Testis (tissue), 5 donors: ENCODE measurements at places on chromosomes 7 and 10.
A peak's percentile ranks its signal among the peaks of the same experiment; 100 is the strongest.

GRCh38 chr10:37710831-37711616 is 146.4 kb downstream of the ZNF248 start:
- DNase-seq = peak; percentile 40
- peak overlapping the region; percentile 65 for H3K27ac ChIP-seq
- H3K4me3 ChIP-seq = no peak overlapping the region
- no peaks in the 10 kb centered on the region for H3K36me3 ChIP-seq
- H3K4me1 ChIP-seq = peaks cover 26% of the 10 kb centered on the region
- H3K27me3 ChIP-seq = no peaks in the 10 kb centered on the region

GRCh38 chr7:74709880-74710671 is 52.6 kb downstream of the GTF2I start:
- DNase-seq = no peak
- no peaks in the 10 kb centered on the region for H3K27me3 ChIP-seq
- H3K27ac ChIP-seq = no peak overlapping the region
- no peaks in the 10 kb centered on the region for H3K36me3 ChIP-seq
- H3K4me1 ChIP-seq = peaks cover 9% of the 10 kb centered on the region

GRCh38 chr7:133934977-133935330 is 192.2 kb upstream of the LRGUK start:
- no peak for DNase-seq
- no peak overlapping the region for H3K27ac ChIP-seq
- H3K4me3 ChIP-seq = no peak overlapping the region
- no peaks in the 10 kb centered on the region for H3K36me3 ChIP-seq
- no peaks in the 10 kb centered on the region for H3K27me3 ChIP-seq

GRCh38 chr10:1449572-1450205 is 287.6 kb downstream of the ADARB2 start:
- no peaks in the 10 kb centered on the region for H3K4me1 ChIP-seq
- no peaks in the 10 kb centered on the region for H3K27me3 ChIP-seq
- no peak overlapping the region for H3K4me3 ChIP-seq
- no peak for DNase-seq

DNA sequence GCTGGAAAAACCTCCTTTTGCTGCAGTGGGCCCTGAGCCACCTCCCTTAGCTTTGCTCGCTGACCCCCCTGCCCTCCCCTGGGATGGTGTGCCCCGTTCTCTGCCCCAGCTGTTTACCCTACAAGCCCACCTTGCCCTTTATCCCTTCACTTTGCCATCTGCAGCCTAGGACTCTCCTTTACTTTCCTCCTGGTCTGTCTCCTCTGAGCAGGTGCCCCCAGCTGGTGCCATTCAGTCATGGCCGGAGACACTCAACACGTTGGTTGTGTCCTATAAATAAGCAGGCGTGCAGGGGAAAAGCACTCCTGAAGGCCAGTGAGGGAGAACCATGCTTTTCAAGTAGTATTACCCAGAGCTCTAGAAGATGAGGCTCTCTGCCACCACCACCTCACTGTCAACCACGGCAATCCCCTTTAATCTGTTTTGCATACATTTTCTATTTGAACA is 6.1 kb downstream of the RASSF4 start:
- no peaks in the 10 kb centered on the region for H3K36me3 ChIP-seq
- peak overlapping the region; percentile 81 for H3K27ac ChIP-seq
- no peaks in the 10 kb centered on the region for H3K27me3 ChIP-seq
- DNase-seq = no peak

DNA sequence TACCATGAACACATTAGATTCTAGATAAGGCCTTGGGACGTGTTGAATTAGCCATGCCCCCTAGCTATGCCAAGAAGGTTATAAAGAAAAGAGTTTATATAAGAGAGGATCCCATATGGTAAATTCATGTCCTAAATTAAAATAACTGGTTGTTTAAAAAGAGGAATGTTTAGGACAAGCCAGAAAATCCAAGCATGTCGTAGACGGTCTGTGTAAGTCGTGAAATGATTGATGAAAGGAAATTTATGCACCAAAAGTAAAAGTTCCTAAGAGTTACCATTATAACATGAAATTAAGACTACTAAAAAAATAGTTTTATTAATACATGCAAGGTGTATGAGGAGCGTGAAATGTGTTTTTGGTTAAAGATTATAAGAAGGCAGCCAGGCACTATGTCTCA is 624.9 kb downstream of the ARL4A start:
- no peaks in the 10 kb centered on the region for H3K36me3 ChIP-seq
- H3K27ac ChIP-seq = no peak overlapping the region
- H3K27me3 ChIP-seq = no peaks in the 10 kb centered on the region
- no peak overlapping the region for H3K4me3 ChIP-seq
- DNase-seq = no peak

DNA sequence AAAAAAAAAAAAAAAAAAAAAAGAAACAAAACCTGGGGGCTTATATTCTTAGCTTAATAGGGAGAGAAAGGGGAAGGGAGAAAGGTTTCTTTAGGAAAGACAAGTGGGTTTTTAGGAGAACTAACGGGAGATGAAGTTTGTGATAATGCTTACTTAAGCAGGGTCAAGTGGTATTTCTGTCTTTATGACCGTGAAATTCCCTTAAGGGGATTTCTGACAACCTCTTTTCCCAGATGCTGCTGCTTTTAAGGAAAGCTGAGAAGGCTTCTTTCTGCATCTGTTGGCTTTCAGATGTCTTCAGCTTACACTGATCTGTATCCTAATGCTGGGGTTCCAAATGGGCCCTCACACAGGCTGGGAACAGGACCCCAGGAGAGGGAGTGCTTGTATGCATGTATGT is 42.6 kb downstream of the ADAMTS14 start:
- H3K4me1 ChIP-seq = no peaks in the 10 kb centered on the region
- H3K36me3 ChIP-seq = no peaks in the 10 kb centered on the region
- no peak overlapping the region for H3K4me3 ChIP-seq
- H3K27me3 ChIP-seq = no peaks in the 10 kb centered on the region
- no peak for DNase-seq

GRCh38 chr7:113349339-113349738 is 231.0 kb upstream of the SMIM30 start:
- no peak overlapping the region for H3K4me3 ChIP-seq
- no peaks in the 10 kb centered on the region for H3K27me3 ChIP-seq
- no peak overlapping the region for H3K27ac ChIP-seq
- H3K36me3 ChIP-seq = no peaks in the 10 kb centered on the region
- H3K4me1 ChIP-seq = no peaks in the 10 kb centered on the region

- H3K4me3 ChIP-seq = no peak overlapping the region
- H3K27me3 ChIP-seq = no peaks in the 10 kb centered on the region
- no peak overlapping the region for H3K27ac ChIP-seq
- H3K4me1 ChIP-seq = no peaks in the 10 kb centered on the region
- H3K36me3 ChIP-seq = no peaks in the 10 kb centered on the region
These were observed 36.7 kb downstream of the DNAH11 start for GRCh38 chr7:21579341-21580072.

DNA sequence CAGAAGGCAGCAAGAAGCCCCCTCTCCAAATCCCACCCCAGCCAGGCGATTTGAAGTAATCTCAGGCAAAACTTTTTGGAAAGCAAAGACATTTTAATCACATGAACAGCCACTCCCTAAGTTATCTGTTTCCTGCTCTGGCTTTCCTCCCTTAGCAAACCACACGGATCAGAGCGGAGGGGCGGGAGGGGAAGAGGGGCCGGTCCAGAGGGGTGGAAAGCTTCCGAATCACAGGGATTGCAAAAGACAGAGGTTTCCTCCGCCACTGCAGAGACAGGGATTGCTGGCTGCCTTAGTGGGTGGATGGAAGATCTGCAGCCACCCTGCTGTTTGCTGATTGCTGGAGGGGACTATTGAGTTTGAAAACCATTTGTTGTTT is 41.2 kb downstream of the ZCCHC24 start:
- peak overlapping the region; percentile 72 for H3K27ac ChIP-seq
- peak; percentile 69 for DNase-seq
- H3K4me3 ChIP-seq = no peak overlapping the region
- H3K27me3 ChIP-seq = no peaks in the 10 kb centered on the region
- H3K36me3 ChIP-seq = no peaks in the 10 kb centered on the region

- no peaks in the 10 kb centered on the region for H3K36me3 ChIP-seq
- no peak for DNase-seq
- no peaks in the 10 kb centered on the region for H3K4me1 ChIP-seq
- H3K27me3 ChIP-seq = no peaks in the 10 kb centered on the region
- H3K4me3 ChIP-seq = no peak overlapping the region
These were observed 167.0 kb downstream of the SFMBT2 start for GRCh38 chr10:7243873-7244272.

DNA sequence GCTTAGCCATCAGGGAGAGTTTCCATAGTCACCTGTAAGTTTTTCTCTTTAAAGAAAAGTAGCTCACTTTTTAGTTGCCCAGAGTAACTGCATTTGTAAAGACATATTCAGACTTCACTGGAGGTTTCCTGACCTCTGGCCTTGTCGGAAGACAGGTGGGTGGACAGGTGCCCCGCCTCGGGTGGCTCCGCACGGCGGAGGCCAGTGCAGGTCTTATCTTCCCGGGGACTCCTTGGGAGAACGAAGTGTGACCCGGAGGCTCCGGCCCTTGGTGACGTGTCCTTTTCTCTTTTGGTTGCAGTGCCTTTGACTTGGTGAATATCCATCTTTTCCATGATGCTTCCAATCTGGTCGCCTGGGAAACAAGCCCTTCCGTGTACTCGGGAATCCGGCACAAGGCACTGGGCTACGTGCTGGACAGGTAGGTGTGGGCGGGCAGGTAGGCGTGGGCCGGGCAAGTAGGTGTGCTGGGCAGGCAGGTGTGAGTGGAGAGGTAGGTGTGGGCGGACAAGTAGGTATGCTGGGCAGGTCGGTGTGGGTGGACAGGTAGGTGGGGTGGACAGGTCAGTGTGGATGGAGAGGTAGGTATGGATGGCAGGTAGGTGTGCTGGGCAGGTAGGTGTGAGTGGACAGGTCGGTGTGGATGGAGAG is 75.8 kb downstream of the NKX6-2 start:
- no peak overlapping the region for H3K4me3 ChIP-seq
- no peak for DNase-seq
- H3K27ac ChIP-seq = no peak overlapping the region
- H3K4me1 ChIP-seq = no peaks in the 10 kb centered on the region
- no peaks in the 10 kb centered on the region for H3K36me3 ChIP-seq
- no peaks in the 10 kb centered on the region for H3K27me3 ChIP-seq

DNA sequence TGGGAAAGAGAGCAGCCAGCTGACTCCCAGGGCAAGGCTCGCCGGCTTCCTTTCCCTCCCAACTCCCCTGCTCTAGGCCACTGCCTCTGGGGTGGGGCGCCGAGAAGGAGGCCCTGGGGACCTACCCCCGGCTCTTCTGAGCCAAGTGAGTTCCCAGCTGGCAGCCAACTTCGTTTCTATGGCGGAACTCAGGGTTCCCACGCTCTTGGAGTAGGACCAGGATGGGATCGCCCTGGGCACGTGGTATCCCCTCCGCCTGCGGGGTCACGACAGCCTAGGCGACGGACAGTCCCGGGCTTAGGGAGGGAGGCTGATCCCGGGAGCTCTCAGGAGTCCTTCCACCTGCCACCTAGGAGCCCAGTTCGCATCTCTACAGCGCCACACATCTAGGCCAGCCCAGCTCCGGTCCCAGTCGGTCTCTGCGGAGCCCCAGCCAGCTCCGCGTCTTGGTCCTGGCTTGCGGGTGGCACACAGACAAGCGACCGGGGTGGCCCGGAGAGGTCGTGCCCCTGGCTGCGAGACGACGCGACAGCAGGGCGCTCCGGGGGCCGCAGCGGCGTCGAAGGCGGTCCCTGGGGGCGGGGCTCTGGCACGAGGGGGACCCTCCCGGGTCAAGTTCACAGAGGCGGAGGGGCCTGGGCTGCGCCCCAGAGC is 20.5 kb upstream of the GATA3 start:
- peaks cover 12% of the 10 kb centered on the region for H3K27me3 ChIP-seq
- H3K4me1 ChIP-seq = peaks cover 12% of the 10 kb centered on the region
- no peak overlapping the region for H3K27ac ChIP-seq
- no peak overlapping the region for H3K4me3 ChIP-seq

GRCh38 chr10:92914478-92915325 is 66.4 kb downstream of the EXOC6 start:
- DNase-seq = peak; percentile 74
- H3K36me3 ChIP-seq = no peaks in the 10 kb centered on the region
- H3K4me3 ChIP-seq = no peak overlapping the region
- H3K4me1 ChIP-seq = no peaks in the 10 kb centered on the region
- H3K27ac ChIP-seq = no peak overlapping the region

- no peak for DNase-seq
- H3K4me1 ChIP-seq = no peaks in the 10 kb centered on the region
- H3K36me3 ChIP-seq = no peaks in the 10 kb centered on the region
- H3K27me3 ChIP-seq = no peaks in the 10 kb centered on the region
- H3K4me3 ChIP-seq = no peak overlapping the region
- H3K27ac ChIP-seq = no peak overlapping the region
These were observed 206.6 kb upstream of the SH2B2 start for GRCh38 chr7:102080019-102080433.

GRCh38 chr7:139744768-139745677 is 32.8 kb downstream of the HIPK2 start:
- peak; percentile 43 for DNase-seq
- no peaks in the 10 kb centered on the region for H3K36me3 ChIP-seq
- H3K4me3 ChIP-seq = no peak overlapping the region
- peaks cover 10% of the 10 kb centered on the region for H3K4me1 ChIP-seq
- H3K27me3 ChIP-seq = no peaks in the 10 kb centered on the region

GRCh38 chr10:131972474-131973071 is 9.2 kb downstream of the BNIP3 start:
- H3K27ac ChIP-seq = peak overlapping the region; percentile 37
- H3K4me1 ChIP-seq = peaks cover 13% of the 10 kb centered on the region
- no peak overlapping the region for H3K4me3 ChIP-seq
- H3K27me3 ChIP-seq = no peaks in the 10 kb centered on the region
- H3K36me3 ChIP-seq = no peaks in the 10 kb centered on the region
